Activated naive CD8-positive, alpha-beta T cell treated with anti-CD3 and anti-CD28 coated beads, Interleukin-2, amount 10 ng/mL, durations not matched to agents 7 days and 5 days (primary cell): ENCODE measurements at places on chromosomes 4 and X. TPM values are rescaled to one million over a fixed set of nuclear protein-coding genes. Genes with fewer than 3 reads are reported as not detected.

DNA sequence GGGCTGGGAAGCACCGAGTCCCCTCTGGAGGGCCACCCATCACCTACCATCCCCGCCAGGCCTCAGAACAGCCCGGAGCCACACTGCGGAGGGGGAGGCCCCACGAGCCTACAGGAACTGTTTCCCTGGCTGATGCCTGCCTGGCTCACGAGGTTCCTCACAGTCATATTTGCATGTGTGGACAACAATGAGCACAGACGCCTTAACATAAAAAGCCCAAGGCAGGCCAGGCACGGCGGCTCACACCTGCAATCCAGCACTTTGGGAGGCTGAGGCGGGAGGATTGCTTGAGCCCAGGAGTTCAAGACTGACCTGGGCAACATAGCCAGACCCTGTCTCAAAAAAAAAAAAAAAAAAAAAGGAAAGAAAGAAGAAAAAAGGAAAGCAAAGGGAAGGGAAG, 125.9 kb downstream of the FAM53A start:
- no peak for DNase-seq

- no peak for DNase-seq
These were observed 69.9 kb downstream of the HMGB2 start for GRCh38 chr4:173264245-173264644.

CENPVL3 gene
- total RNA-seq: not detected

DNA sequence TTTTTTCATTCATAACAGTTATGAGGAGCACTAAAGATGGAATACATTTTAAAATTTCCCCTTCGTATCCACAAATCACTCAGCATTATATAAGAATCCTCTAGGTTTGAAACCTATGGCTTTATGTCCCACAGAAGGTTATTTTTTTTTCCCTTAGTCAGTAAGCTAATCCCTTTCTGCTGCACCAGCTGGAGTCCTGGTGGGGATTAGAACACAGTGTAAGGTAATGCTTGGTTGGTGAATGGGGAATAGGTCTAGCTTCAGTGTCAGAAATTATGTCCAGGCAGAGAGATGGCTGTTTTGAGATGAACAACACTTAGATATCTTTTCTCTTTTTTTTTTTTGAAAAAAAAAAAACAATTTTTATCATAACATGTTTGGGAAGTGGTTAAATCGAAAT, 116.6 kb downstream of the RASGEF1B start:
- DNase-seq: no peak

DNA sequence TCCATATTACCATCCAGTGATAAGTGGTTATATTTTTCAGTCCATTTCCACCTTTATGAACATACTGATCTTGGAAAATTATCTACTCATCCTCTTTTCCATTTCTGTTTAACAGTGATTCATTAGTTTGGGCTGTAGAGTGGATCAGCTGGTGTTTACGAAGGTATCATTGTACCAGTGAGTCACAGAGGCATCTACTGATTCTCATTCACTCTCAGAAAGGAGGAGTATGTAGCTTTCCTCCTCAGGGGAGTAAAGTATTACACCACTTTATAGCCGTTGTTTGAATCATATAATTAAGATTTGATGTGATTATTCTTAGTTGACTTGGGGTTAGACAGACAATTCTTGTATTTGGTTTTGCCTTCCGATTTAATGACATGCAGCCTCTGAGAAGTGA, 74.7 kb downstream of the GALNT7 start:
- no peak for DNase-seq
